RWPE1 (cell line): ENCODE measurements at places on chromosomes 12 and 14.

GRCh38 chr12:2489275-2489674 is 305.5 kb upstream of the FKBP4 start:
- no peak for DNase-seq

- no peak for DNase-seq
These were observed 16.5 kb upstream of the GABARAPL1 start for GRCh38 chr12:10196210-10196609.

DNA sequence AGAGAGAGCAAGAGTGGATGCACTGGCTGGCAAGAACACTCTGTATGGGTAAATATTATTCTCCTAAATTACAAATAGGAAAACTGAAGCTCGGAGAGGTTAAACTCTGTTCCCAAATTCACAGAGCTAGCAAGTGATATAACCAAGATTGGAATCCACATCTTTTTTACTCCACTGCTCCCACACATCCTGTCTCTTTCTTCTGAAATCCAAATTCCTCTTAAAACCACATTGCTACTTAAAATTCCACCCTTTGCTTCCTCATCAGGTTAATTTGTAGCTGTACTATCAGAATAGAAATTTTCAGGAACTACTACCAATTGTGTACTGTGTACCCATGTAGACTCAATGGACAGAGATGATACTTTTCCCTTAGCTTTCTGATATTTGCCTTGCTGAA is 74.4 kb downstream of the ARMH4 start:
- DNase-seq, result no peak

GRCh38 chr12:51009056-51009440 is 17.1 kb downstream of the SLC11A2 start:
- DNase-seq, result no peak

DNA sequence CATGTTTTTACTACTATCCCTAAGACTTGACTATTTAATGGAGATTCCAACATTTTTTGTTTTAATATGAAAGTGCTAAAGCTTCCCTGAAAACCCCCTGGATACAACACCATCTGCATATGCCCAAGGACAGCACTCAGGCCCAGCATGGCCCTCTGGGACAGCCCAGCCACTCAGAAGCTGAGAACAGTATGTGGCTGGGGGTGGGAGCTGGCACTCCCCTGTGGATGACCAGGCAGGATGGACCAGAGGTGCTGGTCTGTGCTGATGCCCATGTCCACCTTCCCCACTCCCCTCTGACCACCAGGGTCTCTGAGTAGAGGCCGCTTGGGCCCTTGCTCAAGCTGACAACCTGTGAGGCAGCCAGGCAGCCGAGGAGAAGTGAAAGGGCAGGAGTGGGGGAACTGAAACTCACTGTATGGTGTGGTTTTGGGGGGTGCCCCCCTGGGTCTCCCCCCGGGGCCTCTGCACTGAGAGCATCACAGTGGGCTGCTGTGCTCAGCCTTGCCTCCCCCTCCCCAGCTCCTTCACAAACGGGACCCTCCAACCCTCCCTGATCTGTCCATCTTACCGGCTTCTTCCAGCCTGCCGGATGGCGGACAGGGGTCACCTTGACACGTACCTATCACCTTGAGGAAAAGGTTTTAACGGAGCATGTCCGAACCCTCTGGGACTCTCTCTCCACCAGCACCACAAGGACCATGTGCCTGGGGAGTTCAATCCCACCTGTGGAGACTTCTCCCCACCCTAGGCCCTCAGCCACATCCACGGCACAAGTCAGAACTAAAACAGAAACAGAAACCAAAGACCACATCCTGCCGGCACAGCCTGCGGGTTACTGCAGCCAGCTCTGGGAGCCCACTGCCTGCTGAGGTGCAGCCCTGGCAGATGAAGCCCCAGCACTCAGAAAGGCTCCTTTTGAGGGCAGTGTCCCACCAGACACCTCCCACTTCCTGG is at the start of gene TMEM229B:
Gene TMEM229B (minus strand): TSS at position 785 of the 957 bp plus-strand sequence. CDS start 14,798 bp downstream, outside the sequence.
- DNase-seq, result no peak

DNA sequence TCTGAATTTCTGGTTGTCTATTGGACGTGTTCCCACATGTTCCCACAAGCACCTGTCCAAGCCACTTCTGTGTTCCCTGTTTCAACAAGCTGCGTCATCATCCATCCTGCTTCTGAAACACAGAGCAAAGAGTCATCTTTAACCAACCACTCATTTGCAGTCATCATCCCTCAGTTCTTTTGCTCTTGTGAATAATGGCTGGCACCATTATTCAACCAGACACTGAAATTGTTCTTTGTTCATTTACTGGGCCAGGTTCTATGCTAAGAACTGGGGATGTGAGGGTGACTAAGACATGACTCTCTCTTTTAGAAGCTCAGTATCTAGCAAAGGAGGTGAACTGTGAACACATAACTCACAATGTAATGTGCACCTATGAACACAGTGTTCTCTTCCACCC is 40.7 kb upstream of the ANO4 start:
- DNase-seq, result peak; percentile 66

DNA sequence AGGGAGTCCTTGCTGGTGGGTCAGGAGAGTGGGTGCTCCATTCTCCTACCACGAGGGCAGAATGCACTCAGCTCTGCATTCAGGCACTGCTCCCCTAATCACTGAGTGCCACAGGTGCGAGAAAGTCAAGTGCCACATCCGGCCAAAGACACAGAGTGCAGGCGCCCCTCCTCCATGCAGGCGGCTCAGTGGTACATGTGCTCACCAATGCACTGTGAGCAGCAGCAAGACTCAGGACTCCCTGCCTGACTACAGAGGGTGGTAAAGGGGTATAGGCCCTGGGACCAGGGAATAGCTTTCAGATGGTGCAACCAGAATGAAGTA is 32.9 kb downstream of the ZFYVE21 start:
- DNase-seq, result no peak

DNA sequence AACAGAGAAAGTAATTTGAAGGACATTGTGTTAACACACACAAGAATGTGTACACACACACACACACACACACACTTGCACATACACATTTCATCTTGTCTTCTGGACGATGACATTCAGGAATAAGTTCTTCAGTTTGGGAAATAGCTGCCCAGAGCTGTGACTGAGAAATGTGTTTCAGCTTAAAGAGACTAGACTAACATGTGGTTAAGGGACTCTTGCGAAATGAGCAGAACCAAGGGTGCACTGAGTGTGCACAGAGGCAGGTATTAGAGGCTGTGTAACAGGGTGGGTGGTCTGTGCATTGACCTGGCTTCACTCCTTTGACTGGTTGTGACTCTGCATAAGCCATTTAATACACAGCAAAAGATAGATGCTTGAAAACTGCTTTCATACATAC is 29.4 kb upstream of the KCNA5 start:
- no peak for DNase-seq

GRCh38 chr12:52601671-52602070 is 408 bp upstream of the KRT72 start:
- DNase-seq, result no peak

DNA sequence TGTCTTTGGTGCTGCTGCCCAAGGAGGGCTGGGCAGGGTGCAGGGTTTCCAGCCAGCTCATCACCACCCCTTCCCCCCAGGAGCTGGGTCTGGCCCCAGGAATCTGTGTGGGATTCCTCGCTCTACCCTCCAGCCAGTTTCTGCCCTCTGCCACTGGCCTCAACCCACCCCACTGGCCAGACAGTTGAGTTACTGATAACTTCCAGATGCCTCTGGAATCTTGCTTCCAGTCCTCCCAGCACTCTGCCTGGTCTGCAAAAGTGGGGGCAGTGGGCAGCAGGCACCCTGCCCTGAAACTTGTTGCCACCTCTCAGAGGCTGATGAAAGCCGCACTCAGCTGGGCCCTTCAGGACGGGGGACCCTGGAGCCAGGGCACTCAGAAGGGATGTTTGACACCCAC is 20.1 kb upstream of the TBX3 start:
- DNase-seq, result no peak
